ENCODE measurements at places on chromosomes 1 and 21.

DNA sequence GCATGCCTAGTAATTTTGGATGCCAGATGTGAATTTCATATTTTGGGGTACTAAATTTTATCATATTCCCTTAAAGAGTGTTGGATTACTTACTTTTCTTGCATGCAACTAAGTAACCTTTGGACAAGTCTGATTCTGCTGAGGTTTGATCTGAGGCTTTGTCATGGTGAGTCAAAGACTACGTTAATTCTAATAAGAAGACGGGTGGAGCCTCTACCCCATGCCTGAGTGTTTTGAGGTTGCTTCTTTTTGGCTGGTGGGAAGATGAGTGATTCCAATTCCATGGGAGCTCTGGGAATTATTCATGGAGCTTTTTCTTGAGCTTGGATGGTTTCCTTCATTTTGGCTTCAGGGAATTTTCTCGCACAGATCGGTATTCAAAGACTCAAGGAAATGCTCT is 11.6 kb upstream of the PCP4 start:
- no peak for DNase-seq
- H3K4me1 ChIP-seq, result no peaks in the 10 kb centered on the region
- no peaks in the 10 kb centered on the region for H3K27me3 ChIP-seq
- no peak overlapping the region for H3K27ac ChIP-seq
- H3K4me3 ChIP-seq, result no peak overlapping the region
- H3K36me3 ChIP-seq, result no peaks in the 10 kb centered on the region

- no peak overlapping the region for H3K27ac ChIP-seq
- no peaks in the 10 kb centered on the region for H3K36me3 ChIP-seq
- no peak overlapping the region for H3K4me3 ChIP-seq
- H3K27me3 ChIP-seq, result no peaks in the 10 kb centered on the region
- DNase-seq, result no peak
These were observed 20.6 kb downstream of the TP73 start for GRCh38 chr1:3672971-3673361.

GRCh38 chr1:106793651-106794050 is 262.8 kb upstream of the PRMT6 start:
- no peak overlapping the region for H3K4me3 ChIP-seq
- no peaks in the 10 kb centered on the region for H3K4me1 ChIP-seq
- no peak overlapping the region for H3K27ac ChIP-seq
- H3K36me3 ChIP-seq, result no peaks in the 10 kb centered on the region

DNA sequence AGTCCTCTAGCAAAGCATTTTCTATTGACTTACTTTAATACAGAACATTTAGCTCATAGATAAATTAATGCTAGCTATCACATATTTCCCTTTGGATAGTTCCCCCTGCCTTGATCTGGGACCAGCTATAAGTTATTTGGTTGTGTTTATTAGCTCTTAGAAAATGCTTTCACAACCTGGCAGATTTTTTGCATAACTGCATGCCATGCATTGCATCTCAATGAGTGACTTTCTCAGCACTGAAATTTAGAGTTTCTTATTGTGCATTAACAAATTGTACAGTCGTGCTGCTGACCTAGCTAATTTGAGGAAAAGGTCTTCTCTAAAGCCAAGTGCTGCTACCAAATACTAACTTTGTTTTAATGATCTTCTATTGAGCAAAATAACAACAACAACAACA is 164.8 kb downstream of the PLPPR5 start:
- H3K36me3 ChIP-seq, result no peaks in the 10 kb centered on the region
- no peaks in the 10 kb centered on the region for H3K27me3 ChIP-seq
- no peak for DNase-seq
- no peak overlapping the region for H3K27ac ChIP-seq

- H3K27ac ChIP-seq, result peak within 1 kb of the TSS; percentile 89
- peaks cover 28% of the 10 kb centered on the region for H3K4me1 ChIP-seq
- H3K36me3 ChIP-seq, result no peaks in the 10 kb centered on the region
- H3K27me3 ChIP-seq, result no peaks in the 10 kb centered on the region
- DNase-seq, result peak; percentile 89
- peak within 1 kb of the TSS; percentile 100 for H3K4me3 ChIP-seq
These were observed at the start of gene OSBPL9 for GRCh38 chr1:51616903-51617708. OSBPL9 (plus strand) TSS chr1:51617092; CDS start chr1:51617111, 19 bp downstream.

DNA sequence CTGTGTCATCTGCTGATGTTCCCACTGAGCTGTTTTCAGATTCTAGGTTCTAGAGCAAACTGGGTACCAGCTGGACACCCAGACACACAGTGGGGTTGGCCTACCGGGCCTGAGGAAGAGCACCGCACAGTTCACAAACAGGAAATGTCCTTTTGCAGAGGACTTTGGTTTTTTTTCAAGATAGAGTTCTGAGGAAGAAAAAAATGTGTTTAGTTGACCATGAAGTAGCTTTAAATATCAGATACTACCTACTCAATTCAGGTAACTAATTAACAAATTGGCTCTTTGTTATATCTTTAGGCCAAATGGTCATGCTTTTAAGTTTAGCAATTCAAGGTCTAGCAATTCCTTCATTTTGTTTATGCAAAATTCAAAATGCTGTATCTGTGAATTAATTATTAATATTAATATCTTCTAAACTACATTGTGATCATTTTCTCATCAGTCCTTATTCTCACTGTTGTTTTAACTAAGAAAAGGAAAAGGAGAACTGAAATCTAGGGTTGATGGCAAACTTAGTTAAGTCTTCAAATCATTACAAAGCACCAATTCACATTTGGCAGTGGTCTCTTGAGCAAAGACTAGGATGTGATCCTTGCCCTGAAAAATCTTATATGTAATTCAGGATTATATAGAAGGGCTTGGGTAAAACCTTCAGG is 17.2 kb upstream of the NCF2 start:
- peaks cover 10% of the 10 kb centered on the region for H3K27me3 ChIP-seq
- DNase-seq, result no peak
- no peaks in the 10 kb centered on the region for H3K36me3 ChIP-seq
- H3K4me3 ChIP-seq, result no peak overlapping the region
